Calu3 (cell line): ENCODE measurements at places on chromosomes 16 and 17. TPM values are rescaled to one million over a fixed set of nuclear protein-coding genes. Genes with fewer than 3 reads are reported as not detected.

The SNAI3 gene
- 0.34 and 0.54 TPM in 2 replicates for total RNA-seq

The PIK3R5 gene
- total RNA-seq = not detected in 2 replicates

- DNase-seq = no peak
These were observed 263.8 kb upstream of the TNRC6C start for GRCh38 chr17:77694391-77695363.

DNA sequence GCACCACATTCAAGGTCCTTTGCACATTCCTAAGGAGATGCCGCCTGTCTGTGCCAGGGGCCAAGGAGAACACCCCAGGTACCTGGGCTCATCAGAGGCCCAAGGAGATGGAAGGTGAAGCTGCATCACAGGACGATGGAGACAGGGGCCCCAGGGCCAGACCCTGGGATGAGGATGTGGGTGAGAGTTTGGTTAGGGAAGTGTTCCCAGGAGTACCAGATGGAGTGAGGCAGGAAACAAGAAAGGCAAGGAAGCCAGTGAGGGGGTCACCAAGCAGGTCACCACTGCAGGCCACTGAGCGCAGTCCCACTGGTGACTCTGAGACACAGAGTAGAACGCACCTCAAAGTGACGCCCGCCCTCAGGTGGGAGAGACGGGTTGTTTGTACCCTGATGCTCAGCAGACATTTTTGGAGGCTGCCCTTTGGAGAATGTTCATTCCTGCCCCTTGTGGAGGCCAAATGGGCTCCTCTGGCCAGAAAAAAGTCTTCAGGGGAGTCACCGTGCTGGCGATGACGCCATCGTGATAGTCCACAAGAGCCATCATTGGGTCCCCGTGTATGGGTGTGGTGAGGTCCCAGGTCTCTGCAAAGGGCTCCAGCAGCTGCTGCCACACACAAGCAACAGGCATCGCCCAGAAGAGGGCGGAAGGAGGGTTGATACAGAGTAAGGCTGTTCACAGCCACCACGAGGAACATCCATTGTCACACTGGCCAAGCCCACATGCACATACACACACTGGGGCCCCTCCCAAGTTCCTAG is 57.5 kb downstream of the BEAN1 start:
- no peak for DNase-seq

DNA sequence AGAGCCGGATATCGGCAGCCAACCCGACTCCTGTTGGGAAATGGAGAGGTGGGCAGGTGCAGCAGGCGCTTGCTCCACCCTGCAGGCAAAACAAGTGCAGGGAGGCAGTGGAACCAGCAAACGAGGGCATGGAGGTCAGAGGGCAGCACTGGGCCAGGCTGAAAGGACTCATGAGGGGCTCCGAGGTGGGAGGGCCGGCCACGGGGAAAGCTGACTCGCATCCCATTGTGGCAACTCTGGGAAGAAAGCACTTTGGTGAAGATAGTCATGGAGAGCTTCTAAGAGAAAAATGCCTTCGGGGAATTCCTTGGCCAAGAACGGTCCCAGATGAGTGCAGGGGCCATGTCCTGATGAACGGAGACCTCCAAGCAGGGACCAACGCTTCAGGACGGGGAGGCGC is 4.4 kb downstream of the CYBC1 start:
- DNase-seq = no peak

DNA sequence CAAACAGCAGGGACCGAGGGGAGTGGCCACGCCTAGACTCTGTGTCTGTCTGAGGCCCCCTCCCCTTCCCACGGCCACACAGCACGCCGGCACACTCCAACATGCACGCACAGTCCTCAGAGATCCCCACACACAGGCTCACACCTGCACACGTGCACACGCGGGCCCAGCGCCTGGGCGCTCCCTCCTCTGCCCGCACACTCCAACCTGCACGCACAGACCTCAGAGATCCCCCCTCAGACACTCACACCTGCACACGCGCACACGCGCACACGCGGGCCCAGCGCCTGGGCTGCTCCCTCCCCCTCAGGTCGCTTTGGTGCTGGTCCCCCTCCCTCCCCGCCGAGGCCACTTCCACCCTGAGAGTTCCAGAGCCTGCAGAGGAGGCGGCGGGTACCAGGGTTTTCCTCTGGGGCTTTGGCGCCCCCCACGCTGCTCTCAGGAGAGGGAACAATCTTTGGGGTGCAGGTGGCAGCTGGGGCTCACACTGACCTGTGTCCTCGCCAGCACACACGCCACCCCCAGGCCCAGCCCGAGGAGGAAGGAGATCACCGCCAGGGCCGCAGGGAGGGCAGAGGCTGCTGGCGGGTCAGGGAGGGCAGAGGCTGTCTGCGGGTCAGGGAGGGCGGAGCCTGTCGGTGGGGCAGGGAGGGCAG is 1.6 kb downstream of the CD7 start:
- no peak for DNase-seq
